Stimulated activated CD8-positive, alpha-beta memory T cell treated with anti-CD3 and anti-CD28 coated beads, Interleukin-4, amount 100 ng/mL, for 48 hours (primary cell): ENCODE measurements at places on chromosomes 1 and 21.
A peak's percentile ranks its signal among the peaks of the same experiment; 100 is the strongest.

- DNase-seq: no peak
Observed at GRCh38 chr1:168180148-168180524, 1.4 kb downstream of the TIPRL start.

- peak; percentile 74 for DNase-seq
Observed at GRCh38 chr1:7669559-7670311, 101.4 kb upstream of the VAMP3 start.

DNA sequence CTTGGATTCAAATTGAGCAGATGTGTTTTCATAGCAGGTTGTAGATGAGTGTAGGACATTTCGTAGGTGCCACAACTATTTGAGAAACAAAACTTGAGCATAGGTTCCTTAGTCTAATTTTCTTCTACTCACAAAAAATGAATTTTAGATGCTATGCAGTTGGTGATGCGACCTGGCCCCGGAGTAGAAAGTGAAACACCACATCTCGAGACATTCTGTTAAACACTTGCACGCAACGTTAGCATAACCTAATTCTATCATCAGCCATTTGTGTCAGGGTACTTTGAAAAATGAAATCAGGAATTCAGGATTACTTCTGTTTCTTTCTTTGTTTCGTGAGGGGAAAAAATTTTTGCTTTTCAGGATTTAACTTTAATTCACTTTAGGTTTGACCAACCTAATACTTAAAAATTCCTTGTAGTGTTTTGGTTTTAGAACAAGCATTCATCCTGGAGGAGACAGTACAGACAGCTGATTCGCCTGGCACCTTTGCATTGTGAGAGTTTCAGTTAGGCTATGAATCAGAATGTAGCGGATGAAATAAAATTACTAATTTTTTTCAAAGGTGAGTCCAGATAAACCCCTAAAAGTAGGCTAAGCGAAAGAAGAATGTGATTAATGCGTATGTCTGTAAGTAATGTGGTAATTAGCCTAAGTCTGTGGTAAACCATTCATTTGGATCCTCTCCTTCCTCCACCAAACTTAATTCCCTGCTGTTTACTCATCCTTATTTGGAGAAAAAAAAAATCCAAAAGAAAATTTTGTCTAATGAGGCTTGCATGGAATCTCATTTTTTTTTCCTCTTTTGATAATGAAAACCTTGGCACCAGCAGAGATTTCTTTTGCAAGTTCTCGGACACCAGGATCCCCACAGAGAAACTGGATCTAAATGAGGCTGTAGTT, 44.9 kb downstream of the MAP3K21 start:
- DNase-seq: no peak

- DNase-seq: peak; percentile 92
Observed at GRCh38 chr1:157163273-157164127, 25.3 kb upstream of the ETV3 start.

GRCh38 chr1:16904560-16905109, 8.9 kb downstream of the RNU1-2 start:
- peak; percentile 99 for DNase-seq

DNA sequence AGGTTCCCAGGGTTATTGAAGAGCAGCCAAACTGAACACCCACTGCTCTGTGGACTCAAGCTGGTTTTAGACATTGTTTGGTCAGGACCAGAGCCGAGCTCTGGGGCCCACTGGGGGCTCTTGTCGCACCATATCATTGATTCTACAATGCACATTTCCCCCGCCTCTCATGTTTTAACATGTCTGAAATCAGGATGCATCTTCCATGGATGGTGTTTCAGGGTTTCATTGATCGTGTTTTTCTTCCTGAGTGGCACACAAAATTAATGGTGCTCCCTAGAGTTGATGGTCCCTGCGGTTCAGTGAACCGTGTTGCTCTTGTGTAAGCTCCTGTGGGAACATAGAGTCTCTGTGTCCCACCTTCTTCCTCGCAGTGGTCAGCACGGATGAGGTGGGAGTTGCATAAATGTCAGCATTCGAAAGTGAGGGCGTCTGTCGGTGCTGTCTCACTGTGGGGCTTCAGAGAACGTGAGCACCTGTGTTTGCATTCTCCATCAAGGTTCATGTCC, 38.3 kb downstream of the GALNT2 start:
- DNase-seq: no peak

GRCh38 chr21:21246007-21246406, 247.8 kb downstream of the NCAM2 start:
- DNase-seq: no peak

DNA sequence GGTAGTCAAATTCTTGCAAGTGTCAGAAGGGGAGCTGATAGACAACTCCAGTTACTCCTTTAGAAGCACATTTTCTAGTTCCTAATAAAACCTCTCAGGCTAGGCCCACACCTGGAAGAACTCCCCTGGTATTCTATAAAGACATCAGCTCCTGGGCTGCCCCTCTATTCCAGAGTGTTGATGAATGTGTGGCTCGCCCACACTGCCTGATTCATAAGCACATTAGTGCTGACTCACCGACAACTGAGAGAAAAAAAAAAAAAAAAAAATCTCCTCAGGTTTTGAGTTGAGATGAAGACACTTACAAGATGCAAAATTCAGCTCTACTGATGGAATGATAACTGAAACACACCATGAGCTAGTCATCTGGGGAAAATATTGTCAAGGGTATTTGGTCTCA, 188.1 kb downstream of the TNR start:
- no peak for DNase-seq

GRCh38 chr1:220928320-220928719, 49.1 kb downstream of the HLX start:
- DNase-seq: no peak

DNA sequence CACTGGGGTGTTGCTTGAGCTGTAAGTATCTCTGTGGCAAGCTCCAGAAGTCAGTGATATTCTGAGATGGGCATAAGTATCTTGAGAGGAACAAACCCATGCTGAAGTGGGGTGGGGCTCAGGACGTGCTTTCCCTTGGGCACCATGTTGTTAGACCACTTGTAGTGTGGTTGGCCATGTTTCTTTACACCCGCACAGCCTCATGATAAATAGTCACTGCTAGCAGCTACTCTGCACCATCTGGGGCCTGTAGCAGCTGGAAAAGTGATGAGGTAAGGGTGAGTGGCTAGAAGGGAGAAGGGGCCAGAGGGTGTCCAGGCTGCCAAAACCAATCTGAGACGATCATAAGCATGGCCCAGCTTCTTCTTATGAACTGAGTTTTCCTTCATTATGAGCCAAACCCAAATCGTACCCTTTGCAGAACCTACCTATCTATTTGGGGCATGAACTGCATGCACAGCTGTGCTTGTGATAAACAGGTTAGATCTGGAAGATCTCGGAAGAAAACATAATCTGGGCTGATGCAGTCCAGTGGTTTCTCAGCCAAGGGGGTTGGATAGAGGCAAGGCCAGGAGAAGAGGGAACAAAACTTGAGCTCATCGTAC, 91.9 kb upstream of the IRF2BP2 start:
- no peak for DNase-seq

- DNase-seq: no peak
Observed at GRCh38 chr21:42959728-42960127, 14.6 kb upstream of the PKNOX1 start.

- no peak for DNase-seq
Observed at GRCh38 chr1:33626801-33627200, 154.4 kb downstream of the ZSCAN20 start.

- peak; percentile 50 for DNase-seq
Observed at GRCh38 chr1:31768939-31769704, 5.0 kb upstream of the ADGRB2 start.

DNA sequence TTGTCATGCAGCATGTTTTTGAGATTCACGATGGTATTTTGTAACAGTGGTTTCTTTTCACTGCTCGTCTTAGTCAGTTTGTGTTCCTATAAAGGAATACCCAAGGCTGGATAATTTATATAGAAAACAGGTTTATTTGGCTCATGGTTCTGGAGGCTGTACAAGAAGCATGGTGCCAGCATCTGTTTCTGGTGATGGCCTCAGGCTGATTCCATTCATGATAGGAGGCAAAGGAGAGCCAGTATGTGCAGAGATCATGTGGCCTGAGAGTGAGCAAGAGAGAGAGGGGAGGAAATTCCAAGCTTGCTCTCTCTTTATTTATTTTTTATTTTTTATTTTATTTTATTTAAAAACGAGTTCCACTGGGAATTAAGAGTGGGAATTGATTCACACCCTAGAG, 2.0 kb upstream of the C21orf91 start:
- no peak for DNase-seq

DNA sequence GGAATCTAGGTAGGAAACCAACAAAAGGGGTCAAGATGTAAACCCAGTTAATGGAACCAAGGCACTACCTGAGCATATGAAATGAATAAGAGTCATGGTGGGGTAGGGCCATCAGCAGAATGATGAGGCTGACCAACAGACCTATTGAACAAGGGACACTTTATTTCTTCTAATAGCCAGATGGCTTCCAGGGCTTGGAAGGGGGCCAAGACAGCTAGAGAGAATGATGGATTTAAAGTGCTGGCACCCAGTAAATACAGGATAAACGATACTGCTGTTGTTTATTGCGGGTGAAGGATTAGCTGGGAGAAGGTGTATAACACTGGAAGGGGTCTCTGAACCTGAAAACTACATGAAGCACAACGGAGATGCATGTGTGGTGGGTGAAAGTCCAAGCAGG, 15.6 kb downstream of the DDAH1 start:
- DNase-seq: no peak

GRCh38 chr1:204417074-204417997, 5.7 kb upstream of the PPP1R15B start:
- DNase-seq: peak; percentile 68

- no peak for DNase-seq
Observed at GRCh38 chr1:67560580-67561255, 124.3 kb upstream of the GADD45A start.

GRCh38 chr1:22024485-22025367, 23.3 kb downstream of the CELA3A start:
- DNase-seq: peak; percentile 83

DNA sequence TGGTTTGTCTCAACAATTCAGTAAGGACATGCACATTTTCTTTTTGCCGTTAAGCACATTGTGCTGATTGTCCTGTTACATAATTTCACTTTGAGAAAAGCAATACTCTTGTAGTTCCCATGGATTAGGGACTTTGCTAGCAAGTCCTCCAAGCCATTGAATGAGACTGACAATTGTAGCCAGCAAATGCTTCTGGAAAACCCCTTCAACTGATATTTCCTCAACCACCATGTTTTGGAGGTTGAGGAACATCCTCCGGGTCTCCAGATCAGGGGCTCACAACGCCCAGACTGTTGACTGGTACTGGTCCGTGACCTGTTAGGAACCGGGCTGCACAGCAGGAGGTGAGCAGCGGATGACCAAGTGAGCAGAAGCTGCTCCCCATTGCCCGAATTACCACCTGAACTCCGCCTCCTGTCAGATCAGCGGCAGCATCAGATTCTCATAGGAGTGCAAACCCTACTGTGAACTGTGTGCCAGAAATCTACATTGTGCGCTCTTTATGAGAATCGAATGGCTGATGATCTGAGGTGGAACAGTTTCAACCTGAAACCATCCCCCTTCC, 24.1 kb downstream of the ACTN2 start:
- no peak for DNase-seq

DNA sequence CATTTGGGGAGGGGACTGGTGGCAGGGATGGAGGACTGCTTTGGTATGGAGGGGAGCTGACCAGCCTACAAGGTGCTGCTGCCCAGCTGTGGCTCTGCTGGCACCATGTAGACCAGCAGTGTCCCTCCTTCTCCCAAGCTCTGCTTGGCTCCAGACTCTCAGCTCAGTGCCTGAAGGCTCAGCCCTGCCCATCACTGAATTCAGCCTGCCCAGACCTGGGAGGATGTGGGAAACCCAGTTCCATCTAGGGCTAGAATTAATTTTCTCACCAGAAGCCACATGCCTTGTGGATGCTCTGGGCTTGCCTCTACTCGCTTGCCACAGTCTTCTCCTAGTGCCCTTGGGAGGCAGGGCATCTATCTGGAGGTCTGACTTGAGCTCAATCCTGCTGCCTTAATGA, 195.0 kb upstream of the EDN2 start:
- no peak for DNase-seq

DNA sequence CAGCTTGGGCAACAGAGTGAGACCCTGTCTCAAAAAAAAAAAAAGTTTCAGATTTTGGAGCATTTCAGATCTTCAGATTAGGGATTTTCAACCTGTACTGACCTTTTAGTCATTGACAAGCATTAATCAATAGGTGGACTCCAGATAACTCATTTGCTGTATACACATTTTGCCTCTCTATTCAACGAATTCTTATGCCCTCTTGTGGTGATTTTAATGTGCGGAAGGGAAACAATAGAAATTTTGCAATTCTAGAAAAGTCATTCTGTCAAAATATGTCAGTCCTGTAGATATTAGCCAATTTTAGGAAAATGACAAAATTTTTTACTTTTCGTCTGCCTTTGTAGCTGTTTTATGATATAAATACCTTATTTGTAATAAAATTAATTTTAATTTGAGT, 11.6 kb upstream of the OR2G2 start:
- DNase-seq: no peak

GRCh38 chr1:39668111-39668510, 3.8 kb downstream of the NT5C1A start:
- no peak for DNase-seq

- DNase-seq: no peak
Observed at GRCh38 chr1:68087184-68087583, 36.8 kb upstream of the DIRAS3 start.

DNA sequence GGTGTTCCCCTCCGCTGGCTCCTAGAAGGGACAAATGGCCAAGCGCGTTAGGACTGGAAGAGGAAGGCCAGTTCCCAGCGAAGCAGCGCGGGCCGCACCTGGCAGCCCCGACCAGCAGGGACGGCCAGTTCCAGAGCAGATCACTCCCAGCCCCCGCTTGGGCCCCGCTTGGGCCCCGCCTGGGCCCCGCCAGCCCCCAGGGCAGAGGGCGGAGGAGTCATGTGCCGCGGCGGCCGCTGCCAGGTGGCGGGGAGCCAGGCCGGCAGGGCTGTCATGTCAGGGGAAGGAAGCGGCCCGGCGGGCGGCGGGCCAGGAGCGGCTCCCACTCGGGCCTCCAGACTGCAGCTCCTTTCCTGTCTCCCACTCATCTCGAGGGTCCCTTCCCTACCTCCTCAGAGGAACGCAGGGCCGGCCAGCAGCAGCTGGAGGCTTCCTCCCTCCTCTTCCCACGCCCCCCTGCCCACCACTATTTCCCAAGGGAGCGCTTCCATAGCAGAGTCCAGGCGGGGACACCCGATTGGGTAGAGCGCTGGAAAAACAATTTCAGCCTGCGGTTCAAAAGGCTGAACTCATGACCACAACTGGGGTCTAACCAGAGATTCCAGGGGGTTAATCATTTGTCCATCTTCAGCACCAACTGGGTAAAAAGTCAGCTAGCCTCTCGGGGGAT, 16.5 kb downstream of the ZNF697 start:
- no peak for DNase-seq

- DNase-seq: peak; percentile 12
Observed at GRCh38 chr1:53069663-53070327, 7.8 kb downstream of the PODN start.
